CD8-positive, alpha-beta T cell (primary cell): ENCODE measurements at places on chromosomes 11 and 22.

DNA sequence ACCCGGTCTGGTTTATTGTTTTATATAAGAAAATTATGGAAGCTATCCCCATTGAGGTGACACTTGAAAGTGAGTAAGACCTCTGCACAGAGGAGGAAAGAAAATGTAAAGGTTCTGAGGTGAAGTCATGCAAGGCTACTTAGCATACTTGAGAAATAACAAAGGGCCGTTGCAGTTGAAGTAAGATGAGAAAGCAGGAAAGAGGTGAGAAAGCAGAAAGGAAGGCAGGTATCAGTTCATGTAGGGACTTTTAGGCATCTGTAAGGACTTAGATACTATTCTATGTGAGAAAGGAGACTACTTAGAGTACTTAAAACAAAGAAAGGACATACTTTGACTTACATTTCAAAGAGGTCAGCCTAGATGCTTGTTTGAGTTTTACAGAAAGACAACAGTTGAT, 84.7 kb downstream of the CASP12 start:
- no peak for DNase-seq

DNA sequence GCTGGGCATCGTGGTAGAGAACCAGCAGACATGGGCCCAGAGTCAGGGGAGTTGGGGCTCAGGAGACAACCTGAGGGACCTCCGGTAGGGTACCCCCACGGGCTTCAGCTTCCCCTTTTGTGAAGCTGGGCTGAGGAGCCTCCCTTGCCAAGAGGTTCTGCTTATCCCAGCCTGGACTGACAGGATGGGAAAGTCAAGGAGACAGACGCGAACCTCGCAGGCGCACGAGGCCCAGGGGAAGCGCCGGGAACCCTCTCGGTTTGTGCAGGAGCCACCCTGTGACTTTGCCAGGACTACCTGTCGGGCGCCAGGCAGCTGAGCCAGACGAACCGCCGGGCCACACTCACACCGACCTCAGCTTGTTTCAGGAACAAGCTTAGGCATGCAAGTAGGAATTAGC, 566.1 kb downstream of the BRD1 start:
- no peak for DNase-seq

- no peak for DNase-seq
These were observed 695.3 kb downstream of the TBC1D22A start for GRCh38 chr22:47457509-47458300.

DNA sequence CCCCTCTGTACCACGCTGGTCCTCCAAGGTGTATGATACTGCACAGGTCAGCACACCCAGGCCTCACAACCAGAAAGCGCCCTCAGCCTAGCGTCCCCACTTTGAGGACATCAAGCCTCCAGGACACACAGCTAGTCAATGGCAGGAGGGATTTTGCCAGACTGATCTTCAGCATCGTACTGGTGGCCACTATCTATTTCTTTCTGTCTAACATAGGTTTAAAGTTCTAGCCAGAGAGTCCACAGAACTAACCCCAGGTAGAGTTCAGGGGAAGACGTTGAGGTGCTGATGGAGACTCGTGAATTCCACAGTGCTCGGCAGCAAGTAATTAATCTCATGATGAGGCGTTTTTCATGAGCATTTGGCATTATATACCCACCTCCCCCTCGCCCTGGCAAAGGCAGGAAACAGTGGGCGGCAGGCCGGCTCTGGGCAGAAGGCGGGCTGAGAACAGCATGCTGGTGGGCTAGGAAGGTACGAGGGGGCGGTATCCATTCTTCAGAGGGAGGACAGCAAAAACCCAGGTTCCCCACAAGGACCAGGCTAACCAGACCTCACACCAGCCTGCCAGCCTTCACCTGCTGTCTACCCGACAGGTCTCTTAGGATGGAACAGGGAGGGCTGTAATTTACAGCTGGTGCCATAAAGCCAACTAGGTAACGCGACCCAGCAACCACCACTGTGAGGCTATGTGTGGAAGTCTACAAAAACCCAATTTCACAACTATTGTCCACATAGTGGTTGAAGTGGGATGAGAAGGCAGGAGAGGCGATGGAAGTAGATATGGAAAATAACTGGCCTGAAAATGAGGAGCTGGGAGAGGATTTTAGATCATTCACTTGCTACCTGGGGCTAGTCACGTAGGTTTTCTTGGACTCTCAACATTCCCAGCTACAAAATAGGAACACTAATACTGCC, 18.5 kb downstream of the MYH9 start:
- no peak for DNase-seq

DNA sequence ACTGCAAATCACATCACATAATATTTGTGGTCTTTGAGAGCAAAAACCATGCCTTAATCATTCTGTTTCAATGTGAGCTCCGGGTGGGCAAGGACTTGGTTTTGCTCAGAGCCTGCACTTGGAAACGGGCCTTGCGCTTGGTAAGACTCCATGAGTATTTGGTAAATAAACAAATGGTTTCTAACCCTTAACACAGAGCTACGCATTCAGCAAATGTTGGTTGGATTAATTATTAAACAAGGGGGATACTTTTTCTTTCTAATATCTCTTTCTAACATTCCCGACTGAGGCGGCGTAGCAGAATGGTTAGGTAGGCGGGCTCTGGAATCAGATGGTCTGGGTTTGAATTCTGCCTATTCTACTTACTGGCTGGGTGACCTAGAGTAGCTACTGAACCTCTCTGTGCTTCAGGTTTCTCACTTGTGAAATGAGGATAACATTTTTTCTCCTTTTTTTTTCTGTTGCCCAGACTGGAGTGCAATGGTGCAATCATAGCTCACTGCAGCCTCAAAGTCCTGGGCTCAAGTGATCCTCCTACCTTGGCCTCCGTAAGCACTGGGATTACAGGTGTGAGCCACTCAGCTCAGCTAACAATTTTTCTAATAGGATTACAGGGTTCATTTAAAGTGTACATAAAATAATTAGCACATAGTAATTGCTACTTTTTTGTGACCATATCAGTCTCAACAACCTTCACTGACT, 3.4 kb upstream of the FAM83F start:
- DNase-seq, result no peak

- no peak for DNase-seq
These were observed 663.9 kb downstream of the DLG2 start for GRCh38 chr11:84963240-84963639.

DNA sequence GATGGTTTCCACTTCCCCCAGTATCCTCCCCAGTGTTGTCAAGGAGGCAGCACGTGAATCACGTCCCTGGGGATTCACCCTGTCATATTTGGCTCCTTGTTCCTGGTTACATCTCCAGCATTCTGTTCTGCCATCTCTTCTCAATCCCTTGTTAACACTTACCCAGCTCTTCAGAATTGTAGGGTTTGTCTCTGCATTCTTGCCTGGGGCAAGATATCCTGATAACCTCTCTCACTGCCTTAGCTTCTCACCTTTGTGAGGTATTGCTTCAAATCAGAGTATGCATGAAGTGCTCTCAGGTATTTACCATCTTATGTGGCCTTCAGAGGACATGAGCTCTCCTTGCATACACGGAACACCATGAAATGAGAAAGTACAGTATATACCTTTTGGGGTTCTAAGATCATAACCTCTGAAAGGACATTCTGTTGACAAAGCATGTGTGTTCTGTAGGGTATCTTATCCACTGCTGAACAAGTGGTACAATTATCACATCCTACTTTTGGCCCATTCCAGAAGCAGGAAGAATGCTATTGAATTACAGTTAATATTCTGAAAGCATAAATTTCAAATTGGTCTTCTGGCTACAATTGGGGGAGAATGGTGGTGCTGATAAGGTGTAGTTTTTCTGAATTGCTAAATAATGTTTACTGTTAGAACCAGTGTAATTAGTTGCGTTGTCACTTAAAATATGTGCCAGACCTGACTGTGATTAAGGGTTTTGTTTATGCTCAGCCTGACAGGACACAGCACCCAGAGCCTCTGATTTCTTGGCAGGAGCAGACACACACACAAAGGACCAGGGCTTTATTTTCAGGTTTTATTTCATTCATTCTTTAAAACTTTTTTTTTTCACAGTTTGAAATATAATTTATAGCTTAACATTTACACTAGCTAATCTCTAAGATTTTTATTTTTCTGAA, 32.7 kb downstream of the VSTM5 start:
- DNase-seq, result no peak

GRCh38 chr11:86035164-86035563, 33.7 kb downstream of the PICALM start:
- DNase-seq, result no peak

- DNase-seq, result no peak
These were observed 32.7 kb downstream of the TBC1D22A start for GRCh38 chr22:46795140-46795539.

DNA sequence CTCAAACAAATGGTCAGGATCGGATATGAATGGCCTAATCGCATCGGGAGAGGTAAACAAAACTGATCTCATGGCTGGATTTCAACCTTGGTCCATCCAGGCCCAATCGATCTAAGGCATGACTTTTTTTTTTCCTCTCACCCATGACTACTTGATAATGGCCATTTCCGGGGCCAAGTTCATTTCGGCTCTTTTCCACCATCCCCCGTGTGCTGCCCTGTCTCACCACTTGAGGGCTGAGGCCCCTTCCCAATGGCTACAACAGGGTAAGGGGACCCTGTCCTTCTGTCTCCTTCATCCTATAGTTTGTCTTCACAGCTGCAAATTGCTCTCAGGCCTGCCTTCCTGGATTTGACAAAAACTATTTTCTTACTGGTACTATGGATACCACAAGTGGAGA, 26.7 kb downstream of the GRAP2 start:
- no peak for DNase-seq

- DNase-seq, result no peak
These were observed 15.4 kb upstream of the MYOD1 start for GRCh38 chr11:17703951-17704350.

DNA sequence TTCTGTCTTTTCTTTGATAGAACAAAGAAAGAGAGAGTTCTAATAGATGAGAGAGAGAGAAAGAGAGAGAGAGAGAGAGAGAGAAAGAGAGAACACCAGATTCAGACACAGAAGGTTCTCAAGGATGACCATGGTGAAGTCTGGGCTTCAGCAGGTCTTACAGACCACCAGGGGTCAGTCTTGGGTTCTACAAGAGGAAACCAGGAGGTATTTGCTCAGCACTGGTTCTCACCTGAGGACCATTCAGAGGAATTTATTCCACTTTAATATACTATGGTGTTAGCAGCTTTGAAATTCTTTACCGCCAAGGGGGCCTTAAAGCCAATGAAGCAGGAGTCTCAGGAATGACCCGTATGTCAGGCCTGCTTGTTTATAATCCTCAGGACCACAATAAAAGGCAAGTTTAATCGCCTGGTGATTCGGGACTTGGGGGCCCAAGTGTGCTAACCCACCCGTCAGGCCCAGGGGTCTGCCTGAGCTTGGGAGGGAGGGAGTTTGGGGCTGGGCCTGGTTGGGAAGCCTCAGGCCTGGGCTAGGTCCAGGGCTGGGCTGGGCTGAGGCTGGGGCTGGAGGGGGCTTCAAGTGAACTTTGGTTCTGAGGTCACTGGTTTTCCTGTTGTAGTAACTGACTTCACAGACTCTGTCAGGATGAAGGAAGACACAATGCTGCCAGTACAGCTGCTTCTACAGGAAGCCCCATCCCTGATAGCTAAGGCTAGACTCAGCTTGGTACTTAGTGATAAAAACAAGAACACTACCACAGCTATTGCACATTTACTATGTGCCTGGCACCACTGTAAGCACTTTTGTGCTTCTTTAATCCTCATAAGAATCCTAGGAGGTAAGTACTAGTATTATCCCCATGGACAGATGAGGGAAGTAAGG, 179.2 kb upstream of the ZBED5 start:
- DNase-seq, result peak; percentile 75

GRCh38 chr11:35791088-35791958, 128.7 kb downstream of the TRIM44 start:
- DNase-seq, result no peak

GRCh38 chr11:134781380-134781866, 369.4 kb upstream of the B3GAT1 start:
- no peak for DNase-seq

GRCh38 chr11:13336246-13336878, 58.8 kb downstream of the BMAL1 start:
- DNase-seq, result no peak

- no peak for DNase-seq
These were observed 38.0 kb upstream of the CDON start for GRCh38 chr11:126100716-126101115.

DNA sequence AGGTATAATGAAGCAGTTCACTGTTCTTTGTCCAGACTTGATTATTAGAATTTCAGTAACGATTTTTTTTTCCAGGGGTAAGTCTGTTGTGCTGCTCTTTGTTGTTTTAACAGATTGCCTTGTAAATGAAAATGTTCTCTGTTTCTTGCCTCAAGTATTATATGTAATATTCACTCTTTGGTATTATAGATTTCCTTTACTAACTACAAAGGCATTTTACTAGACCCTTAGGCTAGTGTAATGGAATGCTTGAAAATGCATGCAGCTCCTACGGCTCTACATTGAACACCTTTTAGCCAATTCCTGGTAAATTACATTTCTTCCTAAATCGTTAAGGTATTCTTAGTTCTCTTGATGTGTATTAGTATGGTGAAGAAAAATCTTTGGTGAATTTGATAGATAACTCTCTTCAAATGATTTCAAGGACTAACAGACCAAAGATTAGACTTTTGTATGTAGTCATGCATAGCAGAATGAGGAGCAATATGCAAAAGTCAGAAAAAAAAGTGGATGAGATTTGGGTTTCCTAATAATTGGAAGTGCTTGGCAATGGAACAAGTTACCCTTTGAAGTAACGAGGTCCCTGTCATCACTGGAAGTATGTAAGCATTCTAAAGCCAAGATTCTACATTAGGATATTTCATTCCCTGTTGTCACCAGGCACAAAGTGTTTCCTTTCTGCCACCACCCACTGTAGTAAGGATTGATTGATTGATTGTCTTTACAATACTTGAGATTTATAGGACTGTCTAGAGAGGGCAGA, 113.1 kb downstream of the DBX1 start:
- no peak for DNase-seq

DNA sequence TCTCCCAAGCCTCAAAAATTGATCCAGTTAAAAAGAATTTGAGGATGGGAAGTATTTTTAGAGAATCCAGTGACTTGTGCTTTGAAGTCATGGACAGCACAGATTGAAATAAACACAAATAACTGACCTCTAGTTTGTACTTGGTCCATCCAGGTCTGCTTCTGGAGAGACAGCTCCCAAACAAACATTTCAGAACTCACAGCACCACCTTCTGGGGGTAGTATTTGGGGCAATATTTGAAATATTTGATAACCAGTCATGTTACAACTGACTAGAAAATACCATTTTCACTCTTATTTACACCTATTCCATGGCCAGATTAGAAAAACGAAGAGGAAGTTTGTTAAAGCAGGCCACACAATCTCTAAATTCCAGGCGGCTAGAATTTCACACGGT, 56.2 kb downstream of the CTSC start:
- no peak for DNase-seq

- DNase-seq, result peak; percentile 23
These were observed 6.9 kb downstream of the MCAT start for GRCh38 chr22:43136255-43136654.

DNA sequence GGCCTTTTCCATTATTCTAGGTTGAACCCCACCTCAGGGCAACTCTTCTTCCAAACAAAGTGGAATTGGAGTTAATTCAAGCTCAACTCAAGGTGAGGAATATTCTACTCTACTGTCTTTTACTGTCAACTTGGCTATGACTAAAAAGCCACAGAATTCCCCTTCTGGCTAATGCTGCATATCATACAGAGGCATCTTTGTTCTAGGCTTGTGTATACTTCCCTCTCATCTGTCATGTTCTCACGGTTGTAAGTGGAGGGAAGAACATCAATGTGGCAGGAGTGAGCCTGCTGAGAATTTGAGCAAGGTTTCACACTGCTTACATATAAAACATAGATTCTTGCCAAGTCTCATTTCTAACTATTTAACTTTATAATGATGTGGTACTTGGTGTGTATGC, 921.4 kb upstream of the CNTN5 start:
- no peak for DNase-seq

GRCh38 chr11:61771985-61772455, 19.6 kb downstream of the MYRF start:
- DNase-seq, result no peak
